ENCODE measurements at places on chromosomes 3 and 15.
A peak's percentile ranks its signal among the peaks of the same experiment; 100 is the strongest.

- peak; percentile 53 for DNase-seq
Measured at GRCh38 chr3:43087249-43087776, 18.6 kb downstream of the POMGNT2 start.

- DNase-seq = no peak
Measured at GRCh38 chr3:196159952-196160804, 51.0 kb downstream of the ZDHHC19 start.

- DNase-seq = no peak
Measured at GRCh38 chr3:135758961-135759360, 206.6 kb upstream of the PPP2R3A start.

- peak; percentile 81 for DNase-seq
Measured at GRCh38 chr15:75198560-75199356, 2.9 kb upstream of the C15orf39 start.

DNA sequence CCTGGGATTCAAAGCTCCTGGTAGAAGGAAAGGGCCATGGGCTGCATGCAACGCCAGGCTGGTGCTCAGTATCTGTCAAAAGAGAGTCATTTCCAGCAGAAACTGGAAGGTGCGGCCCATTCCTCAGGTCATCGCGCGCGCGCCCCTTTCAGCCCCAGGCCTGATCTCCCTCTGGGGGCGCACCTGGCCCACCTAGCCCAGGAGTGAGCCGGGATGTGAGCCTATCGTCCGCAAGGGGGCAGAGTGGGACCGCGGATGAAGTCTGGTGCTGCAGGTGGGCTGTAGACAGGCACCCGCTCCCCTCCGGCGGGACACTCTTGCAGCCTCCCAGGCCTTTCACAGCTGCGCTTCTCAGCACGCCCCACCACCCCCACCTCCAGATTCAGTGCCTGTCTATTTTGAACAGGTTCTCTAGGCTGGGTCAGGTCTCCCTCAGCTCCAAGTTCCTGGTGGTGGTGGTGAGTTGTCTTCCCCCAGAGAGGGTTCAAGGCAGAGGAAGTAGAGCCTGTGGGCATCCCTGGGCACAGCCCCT is 5.8 kb upstream of the RPL29 start:
- DNase-seq = peak; percentile 81
